Activated CD4-positive, alpha-beta T cell treated with anti-CD3 and anti-CD28 coated beads, Interleukin-2, amount 50 U/mL, for 24 hours (primary cell): ENCODE measurements at places on chromosomes 2 and 18.

- DNase-seq = no peak
Measured at GRCh38 chr2:135096665-135097446, 44.8 kb downstream of the RAB3GAP1 start.

- DNase-seq = no peak
Measured at GRCh38 chr2:12513339-12513738, 203.4 kb upstream of the TRIB2 start.

DNA sequence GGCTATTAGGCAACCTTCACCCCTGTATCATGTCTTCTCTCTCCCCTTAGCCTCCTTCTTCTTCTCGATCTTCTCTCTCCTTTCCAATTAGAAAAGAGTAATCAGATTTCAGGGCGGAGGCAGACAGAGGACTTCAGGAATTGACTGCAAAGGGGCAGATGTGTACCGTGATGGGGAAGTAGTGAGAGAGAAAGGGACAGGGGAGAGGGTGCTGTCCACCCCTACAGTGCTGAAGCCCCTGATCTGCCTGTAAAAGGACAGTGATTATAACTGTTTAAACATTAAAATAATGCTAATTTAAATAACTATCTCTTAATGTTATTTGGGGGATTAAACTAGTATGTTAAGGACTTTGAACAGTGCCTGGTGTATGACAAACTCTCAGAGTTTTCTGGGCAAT is 178.5 kb downstream of the ACTR3 start:
- no peak for DNase-seq

DNA sequence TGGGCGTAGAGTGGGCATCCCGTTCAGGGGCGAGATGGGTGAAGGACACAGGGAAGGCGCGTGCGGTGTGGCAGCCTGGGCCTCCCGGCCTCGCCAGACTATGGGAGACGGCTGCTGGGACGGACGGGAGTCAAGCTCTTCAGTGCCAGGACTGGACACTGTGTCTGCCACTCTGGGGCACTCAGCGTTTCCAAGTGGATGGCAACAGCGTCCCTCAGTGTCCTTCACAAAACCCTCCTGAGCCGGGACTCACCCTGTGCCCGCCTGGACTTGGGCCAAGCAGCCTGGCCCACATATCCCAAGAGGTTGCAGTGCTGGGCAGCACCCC is 16.3 kb upstream of the BOK start:
- DNase-seq = no peak

GRCh38 chr2:143706354-143706753 is 577.1 kb downstream of the ARHGAP15 start:
- no peak for DNase-seq

GRCh38 chr2:145652036-145652435 is 1132.1 kb upstream of the ZEB2 start:
- DNase-seq = no peak

- DNase-seq = no peak
Measured at GRCh38 chr2:201149064-201149820, 33.3 kb downstream of the CFLAR start.
